ENCODE measurements at places on chromosomes 7 and 10.
A peak's percentile ranks its signal among the peaks of the same experiment; 100 is the strongest.

DNA sequence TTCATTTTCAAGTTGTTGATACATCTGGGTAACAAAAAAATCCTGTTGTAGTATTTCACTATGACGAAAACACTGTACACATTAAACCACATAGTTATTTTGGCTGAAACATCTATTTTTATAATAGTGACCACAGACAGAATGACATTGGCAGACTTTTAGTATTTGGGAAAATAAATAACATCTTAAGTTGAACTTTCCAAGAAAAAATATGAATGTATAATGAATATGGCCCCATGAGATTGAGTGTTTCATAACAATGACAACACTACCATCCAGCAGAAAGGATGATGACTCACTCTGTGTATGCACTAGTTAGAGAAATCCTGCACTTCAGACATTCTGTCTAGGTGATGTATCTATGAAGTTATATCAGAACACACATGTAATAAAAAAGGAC lies 118.1 kb downstream of the SEMA3D start:
- DNase-seq, result no peak

DNA sequence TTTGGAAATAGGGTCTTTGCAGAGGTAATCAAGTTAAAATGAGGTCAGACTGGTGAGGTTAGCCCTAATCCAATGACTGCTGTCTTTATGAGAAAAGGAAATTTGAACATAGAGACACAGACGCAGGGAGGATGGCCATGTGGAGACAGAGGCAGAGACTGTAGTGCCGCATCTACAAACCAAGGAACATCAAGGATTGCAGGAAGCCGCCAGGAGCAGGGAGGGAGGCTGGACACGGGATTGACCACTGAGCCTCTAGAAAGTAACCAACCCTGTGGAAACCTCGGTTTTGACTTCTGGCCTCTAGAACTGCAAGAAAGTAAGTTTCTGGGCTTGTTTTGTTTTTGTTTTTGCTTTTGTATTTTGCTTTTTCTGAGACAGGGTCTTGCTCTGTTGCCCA lies 68.4 kb upstream of the ADAM12 start:
- no peak for DNase-seq

GRCh38 chr7:137953665-137954470 lies 48.0 kb downstream of the CREB3L2 start:
- peak; percentile 87 for DNase-seq

DNA sequence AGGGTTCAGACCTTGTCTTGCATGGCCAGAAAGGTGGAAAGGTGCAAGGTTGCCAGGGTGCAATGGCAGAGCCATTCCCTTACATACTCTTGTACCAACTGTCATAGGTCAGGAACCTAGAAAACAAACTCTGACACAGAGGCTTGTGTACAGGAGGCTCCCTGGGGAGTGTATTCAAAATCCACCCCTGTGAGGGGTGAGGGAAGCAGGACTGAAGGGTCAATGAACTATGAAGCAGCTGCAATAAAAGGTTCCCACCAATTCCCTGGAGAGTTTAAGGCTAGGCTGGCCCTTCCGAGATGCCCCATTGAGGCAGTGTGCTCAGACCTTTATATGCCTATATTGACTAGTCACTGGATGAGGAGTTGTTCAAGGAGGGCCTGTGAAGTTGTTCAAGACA lies 13.9 kb upstream of the CUZD1 start:
- DNase-seq, result no peak

DNA sequence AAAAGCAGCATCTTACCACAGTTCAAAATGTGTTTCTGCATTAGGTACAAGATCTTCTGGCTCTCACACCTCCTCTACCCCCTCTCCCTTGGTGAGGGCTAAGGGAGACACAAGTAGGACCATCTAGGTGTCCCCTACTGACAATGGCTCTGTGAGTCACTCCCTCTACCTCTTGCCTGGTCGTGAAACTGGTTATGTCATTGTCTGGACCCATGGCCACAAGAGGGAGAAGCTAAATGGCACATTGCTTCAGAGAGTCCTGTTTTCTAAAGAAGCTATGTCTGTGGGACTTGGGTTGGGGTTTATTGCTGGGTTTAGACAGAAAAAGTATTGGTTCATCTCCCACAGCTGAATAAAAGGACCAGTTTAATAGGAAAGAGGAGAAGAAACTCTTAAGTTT lies 4.0 kb upstream of the PLXNA4 start:
- no peak for DNase-seq

GRCh38 chr10:132294561-132295318 lies 13.0 kb downstream of the STK32C start:
- no peak for DNase-seq

DNA sequence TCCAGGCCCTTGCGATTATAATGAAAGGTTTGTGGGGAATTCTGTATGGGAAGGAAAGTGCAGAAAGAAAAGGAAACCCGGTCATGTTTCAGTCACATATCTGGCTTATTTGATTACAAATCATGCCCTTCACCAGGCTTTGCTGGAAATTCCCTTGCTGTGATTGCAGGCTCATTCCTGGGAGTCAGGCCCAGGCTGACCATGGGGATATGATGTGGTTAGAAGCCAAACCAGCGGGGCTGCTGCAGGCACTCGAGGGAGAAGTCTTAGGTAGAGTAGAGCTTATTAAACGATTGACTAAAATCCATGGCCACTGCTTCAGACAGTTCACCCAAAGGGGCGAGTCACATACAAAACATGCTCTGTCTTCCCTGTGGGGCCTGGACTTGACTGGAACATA lies 16.2 kb downstream of the PKD1L1 start:
- no peak for DNase-seq

DNA sequence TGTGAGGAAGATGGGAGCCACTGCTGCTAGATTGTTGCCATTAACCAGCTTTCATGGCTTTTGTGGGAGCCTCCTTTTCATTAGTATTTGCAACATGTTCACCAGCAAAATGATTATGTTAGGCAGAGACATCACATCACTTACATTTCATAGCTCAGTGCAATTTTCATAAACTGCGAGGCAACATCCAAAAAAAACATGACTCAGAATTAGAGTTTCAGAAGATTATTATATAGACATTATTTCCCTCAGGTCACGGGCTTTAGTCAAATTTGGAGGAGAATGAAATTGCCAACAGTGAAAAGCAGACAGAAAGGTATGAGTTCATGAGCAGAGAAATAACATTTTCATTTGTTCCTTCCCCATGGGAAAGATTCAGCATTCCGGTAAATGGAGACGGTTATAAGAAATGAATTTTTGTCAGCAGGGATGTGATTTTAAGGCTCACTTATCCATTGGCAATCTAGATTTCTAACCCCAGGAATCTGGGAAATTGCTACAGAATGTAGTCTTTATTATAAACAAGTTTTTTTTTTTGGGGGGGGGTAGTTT lies 573.2 kb downstream of the AUTS2 start:
- DNase-seq, result no peak

DNA sequence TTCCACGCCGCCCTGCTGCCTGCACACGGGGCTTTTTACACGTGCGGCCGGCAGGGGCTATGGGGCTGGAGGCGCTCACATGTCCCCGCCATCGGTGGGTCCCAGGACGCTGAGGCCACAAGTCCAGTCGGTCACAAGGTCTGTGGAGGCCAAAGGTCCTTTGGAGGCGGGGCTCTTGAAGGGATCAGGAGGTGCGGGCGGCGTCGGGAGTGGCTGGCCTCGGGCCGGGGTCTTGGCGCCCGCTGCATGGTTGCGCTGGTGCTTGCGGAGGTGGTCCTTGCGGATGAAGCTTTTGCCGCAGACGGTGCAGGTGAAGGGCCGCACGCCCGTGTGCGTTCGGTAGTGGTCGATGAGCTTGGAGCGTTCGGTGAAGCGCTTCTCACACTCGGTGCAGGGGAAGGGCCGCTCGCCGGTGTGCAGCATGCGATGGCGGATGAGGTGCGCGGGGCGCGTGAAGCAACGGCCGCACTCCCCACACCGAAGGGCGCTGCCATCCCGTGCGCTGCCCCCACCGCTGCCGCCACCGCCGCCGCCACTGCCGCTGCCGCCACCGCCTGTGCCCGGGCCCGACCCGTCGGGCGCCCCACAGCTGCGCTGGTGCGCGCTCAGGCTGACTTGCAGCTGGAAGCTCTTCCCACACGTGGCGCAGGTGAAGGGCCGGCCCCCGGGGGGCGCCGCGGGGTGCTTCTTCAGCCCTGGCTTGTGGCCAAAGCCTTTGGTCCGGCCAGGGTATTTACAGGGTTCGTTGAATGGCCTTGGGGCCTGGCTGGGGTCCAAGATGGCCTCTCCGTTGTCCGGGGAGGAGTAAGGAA lies 13.7 kb upstream of the ZNF777 start:
- no peak for DNase-seq

GRCh38 chr7:30911133-30911532 lies 520 bp upstream of the AQP1 start:
- no peak for DNase-seq

DNA sequence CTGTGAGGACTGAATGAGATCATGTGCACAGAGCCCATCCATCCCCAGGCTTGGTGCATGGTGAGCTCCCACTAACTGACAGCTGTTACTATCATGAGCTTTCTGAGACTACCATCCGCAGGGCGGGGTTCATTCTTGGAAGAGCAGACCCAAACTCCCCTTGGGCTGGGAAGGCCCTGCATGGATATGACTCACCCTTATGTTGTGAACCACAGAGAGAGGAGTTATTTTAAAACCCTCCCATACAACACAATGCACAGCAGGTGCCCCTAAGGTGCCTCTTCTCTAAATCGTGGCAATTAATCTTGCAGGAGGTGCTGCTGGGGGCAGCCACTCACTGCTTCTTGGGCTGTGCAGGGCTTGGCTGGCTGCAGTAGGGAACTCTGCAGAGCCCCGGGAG lies 219.1 kb downstream of the GFRA1 start:
- no peak for DNase-seq

- DNase-seq, result no peak
These were observed 11.9 kb downstream of the COBL start for GRCh38 chr7:51304729-51305128.

DNA sequence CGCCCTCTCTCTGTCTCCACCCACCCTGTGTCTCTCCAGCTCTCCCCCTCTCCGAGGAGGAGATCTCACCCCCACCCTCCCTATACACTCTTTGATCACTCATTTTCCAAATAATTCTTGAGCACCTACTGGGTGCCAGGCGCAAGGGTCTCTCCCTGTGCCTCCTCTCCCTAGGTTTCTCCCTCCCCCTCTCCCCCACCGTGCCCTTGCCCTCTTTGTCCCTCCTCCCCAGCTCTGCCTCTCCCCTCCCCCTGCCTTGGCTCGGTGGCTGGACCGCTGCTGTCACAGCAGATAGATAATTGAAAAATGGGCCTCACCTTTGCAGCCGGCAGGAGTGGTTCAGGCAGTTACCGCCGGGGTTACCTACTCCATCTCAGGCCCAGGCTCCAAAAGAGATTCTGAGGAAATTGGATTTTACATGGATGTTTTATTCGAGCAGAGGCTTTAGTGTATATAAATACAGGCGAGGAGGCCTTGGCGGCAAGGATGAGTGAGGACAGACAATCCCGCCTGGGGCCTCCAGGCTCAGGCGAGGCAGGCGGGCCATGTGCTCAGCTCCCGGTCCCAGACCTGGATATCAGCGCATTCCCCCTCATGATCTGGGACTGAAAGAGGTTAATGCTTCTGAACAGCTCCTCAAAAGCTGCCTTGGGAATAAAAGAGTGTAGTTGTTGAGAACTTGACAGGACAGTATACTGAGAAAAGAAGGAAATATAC lies 60.8 kb upstream of the BTRC start:
- no peak for DNase-seq

- no peak for DNase-seq
These were observed 50.0 kb upstream of the FRMD4A start for GRCh38 chr10:14380746-14381145.

- DNase-seq, result no peak
These were observed 137.1 kb downstream of the SH3PXD2A start for GRCh38 chr10:103718247-103718620.

DNA sequence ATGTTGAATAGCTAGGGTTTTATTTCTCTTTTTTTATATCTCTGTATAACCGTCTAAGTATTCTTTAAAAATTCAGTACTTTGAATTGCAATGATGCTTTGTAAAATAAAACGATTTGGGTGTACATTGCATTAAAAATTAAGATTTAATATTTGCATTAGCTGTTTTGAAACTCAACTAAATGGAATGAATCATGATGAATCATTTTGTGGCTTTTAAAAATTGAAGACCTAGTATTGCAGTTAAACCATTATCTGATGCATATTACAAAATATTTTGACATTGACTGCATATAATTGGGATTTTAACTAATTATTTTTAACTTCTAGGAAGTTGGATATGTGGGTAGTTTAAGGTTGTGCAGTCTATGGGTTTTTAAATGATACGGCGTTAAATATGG lies 314.0 kb downstream of the CDK14 start:
- no peak for DNase-seq

GRCh38 chr7:28613262-28613661 lies 200.9 kb downstream of the CREB5 start:
- no peak for DNase-seq

DNA sequence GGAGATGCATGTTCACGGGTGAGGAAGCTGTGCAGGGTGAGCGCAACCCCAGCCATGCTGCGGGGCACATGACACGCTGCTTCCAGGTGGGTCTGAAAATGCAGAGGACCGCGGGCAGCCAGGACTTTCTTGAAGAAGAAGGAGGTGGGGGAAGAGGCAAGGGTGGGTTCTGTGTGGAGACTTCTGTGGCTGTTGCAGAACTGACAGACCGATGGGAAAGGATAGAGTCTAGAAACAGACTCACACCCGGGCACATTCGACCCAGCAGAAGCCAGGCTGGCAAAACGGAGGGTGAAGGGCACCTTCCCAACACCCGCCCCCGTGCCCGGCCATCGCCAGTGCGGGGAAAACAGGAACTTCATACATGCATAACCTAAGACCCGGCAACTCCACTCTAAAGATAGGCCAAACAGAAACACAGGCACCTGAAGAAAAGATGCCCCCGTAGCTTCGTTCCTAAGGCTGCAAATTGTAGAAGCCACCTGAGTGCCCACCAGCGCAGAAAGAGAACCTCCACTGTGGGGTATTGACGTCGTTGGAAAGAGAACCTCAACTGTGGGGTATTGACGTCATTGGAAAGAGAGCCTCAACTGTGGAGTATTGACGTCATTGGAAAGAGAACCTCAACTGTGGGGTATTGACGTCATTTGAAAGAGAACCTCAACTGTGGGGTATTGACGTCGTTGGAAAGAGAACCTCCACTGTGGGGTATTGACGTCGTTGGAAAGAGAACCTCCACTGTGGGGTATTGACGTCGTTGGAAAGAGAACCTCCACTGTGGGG lies 4.8 kb upstream of the KNDC1 start:
- DNase-seq, result no peak

DNA sequence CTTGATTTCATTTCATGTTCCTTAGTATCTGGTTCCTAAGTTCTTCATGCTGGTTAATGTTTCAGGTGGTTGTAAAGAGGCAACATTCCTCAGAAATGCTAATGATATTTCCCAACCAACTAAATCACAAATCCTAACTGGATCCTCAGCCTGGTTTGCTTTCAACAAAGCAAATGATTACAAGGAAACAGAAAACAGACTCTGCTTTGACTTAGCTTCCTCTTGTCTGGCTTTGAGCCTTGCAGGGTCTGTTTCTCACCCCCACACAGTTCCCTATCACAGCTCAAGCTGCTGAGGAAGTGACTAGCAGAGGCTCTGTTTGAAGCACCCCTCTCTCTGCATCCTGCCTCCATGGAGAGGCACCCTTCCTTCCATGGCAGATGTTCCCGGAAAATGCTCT lies 130.2 kb upstream of the CTTNBP2 start:
- DNase-seq, result no peak

- DNase-seq, result no peak
These were observed 34.6 kb downstream of the BAZ1B start for GRCh38 chr7:73487486-73487885.

Measured in erythroblast (primary cell).